ENCODE measurements at places on chromosomes 1 and 21.

DNA sequence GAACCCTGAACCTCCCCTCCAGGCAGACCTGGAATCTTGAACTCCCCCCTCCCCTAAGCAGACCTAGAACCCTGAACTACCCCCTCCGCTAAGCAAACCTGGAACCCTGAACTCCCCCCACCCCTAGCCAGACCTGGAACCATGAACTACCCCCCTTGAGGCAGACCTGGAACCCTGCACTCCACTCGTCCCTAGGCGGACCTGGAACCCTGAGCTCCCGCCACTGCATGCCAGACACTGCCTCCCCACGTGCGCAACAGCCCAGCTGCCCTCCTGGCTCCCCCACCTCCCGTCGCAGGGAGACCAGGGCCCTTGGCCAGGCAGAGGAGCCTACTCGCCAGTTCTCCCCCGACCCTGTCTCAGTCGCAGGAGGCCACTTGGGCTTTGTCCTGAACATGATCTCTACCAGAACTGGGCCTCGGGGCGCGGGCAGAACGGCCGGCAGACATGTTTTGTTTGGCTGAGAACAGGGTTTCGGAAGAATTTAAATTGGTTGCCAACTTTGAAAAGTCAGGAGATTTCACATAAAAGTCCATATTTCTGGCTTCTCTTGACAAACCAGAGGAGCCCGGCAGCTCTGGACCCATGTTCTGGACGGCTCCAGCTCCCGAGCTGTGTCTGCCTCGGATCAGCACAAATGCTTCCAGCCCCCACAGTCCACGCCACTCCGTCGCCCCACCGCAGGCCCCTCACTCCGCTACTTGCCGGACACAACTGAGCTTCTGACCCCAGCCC, 9.2 kb upstream of the PLEKHG5 start:
- no peak for DNase-seq

GRCh38 chr1:208184966-208185654, 59.1 kb downstream of the PLXNA2 start:
- no peak for DNase-seq

GRCh38 chr1:197312163-197312562, 44.1 kb downstream of the CRB1 start:
- no peak for DNase-seq

DNA sequence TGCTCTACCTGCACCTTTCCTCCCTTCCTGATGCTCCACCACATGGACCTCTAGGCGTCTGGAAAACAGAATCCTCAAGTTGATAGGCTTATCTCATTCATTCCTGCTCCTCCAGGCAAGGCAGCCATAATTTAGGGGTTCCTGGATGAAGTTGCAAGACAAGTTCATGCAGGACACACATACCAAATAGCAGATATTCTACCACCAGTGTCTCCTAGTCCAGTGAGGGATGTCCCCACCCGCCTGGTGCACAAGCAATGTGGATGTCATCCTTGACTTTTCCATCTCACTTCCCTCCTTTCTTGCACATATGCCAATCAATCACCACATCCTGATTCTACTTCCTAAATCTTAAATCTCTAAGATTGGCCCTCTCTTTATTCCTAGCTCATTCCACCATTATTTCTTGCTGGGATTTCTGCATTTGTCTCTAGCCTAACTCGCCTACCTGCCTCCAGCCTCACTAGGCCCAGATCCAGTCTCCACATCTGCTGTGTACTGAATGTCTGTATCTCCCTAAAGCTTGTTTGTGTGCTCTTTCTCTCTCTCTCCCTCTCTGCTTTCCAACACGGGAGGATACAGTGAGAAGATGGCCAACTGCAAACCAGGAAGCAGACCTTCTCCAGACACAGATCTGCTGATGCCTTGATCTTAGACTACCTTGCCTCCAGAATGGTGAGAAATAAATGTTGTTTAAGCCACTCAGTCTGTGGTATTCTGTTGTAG, 40.5 kb downstream of the CD34 start:
- no peak for DNase-seq

- no peak for DNase-seq
Measured at GRCh38 chr21:14598065-14598464, 52.0 kb upstream of the SAMSN1 start.

- DNase-seq: no peak
Measured at GRCh38 chr1:218845589-218845988, 328.1 kb upstream of the LYPLAL1 start.

GRCh38 chr1:1116701-1117468, 996 bp upstream of the C1orf159 start:
- DNase-seq: no peak

DNA sequence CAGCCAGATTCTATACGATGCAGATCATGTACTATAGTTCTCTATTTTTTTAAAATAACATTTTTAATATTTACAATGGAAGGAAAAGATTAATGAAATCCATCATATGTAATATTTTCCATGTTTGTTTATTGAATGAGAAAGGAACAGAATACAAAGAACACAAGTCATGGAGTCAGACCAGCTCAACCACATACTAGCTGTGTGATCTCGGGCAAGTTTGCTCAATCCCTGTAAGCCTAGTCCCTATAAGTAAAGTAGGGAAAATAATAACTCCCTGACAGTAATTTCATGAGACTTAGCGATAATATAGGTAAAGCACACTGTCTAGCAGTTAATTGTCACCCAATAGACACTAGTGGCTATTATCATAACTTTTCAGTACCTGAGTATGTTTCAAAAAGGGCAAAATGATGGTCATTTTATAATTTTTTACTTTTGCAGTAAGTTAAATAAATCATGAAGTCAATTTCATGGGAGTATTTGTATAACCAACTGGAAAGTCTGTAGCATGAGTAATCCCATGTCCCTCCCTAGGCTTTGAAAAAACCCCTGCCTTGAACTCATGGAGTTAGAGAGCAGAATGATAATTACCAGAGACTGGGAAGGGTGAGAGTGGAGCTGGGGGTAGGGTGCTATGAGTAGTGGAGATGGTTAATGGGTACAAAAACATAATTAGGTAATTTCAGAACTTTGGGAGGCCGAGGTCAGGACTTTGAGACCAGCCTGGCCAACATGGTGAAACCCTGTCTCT, 37.0 kb upstream of the EPS15 start:
- no peak for DNase-seq

GRCh38 chr1:56139836-56140235, 439.5 kb downstream of the PLPP3 start:
- DNase-seq: no peak
